Amygdala (tissue), 56 donors: ENCODE measurements at places on chromosomes 16 and 17.

DNA sequence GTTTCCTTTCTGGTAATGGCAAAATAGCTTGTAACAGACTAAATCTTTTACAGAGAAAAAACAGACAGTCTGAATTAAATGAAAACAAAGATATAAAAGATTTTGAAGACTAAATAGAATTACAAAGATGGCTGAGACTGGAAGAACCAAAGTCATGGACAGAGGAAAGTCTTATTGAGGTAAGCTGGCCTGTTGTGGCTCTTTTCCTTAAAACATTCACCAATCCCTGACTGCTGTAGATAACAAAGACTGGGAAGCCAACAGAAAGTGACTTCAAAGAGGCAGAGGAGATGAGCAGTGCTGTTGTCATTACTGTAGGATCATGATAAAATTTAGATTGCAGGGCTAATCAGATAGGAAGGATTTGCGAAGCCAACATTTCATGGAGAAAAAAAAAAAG, 517.0 kb downstream of the KIF2B start:
- no peak for DNase-seq

DNA sequence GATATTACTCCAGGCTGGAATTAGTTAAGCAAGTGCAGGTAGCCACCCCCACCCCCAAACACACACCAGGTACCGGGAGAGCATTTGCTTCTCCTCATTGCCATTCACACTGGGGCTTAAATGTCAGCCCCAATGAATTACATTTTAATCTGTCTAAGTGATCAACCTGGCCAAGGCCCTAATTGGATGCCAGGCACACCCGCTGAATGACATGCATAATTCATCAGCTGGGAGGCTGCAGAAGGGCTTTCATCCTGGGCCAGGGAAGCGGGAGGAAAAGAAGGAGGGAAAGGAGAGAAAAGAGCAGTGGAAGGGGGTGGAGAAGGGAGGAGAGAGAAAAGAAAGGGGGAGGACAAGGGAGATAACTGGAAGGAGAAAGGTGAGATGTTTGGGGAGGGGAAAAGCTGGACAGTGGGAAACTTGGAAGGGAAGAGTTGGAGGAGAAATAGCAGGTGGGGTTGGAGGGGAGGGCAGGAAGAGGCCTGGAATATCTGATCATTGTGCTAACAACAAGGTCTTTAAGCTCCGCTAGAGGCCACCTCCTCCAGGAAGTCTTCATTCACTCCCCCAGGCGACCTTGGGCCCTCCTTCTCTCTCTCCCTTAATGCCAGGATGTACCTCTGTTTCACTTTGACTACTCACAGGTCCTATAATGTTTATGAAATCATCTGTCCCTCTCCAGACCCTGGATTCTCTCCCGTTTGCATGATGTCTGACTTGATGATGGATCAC, 40.1 kb upstream of the CES5A start:
- no peak for DNase-seq

DNA sequence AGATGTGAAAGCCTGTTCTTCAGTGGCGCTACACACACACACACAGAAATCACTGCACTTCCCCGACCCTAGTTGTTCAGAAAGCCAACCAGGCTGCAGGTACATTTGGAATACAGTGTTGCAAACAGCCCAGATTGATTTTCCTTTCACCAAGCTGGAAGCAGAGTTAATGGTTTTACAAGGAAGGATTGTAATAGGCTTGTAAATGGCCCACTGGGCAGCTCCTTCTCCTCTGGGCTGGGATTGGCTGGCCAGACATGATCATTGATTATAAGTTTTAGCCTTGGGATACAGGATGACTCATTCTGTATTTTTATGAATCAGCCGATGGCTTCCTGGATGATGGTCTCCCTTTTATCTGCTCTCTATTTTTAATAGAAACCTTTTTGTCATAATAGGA, 2.5 kb downstream of the VAT1L start:
- DNase-seq: no peak

- DNase-seq: no peak
Observed at GRCh38 chr17:69609473-69610305, 195.2 kb downstream of the MAP2K6 start.

GRCh38 chr16:88988980-88989811, 12.2 kb upstream of the CBFA2T3 start:
- DNase-seq: no peak

GRCh38 chr17:43917348-43918025, 10.2 kb upstream of the MPP2 start:
- no peak for DNase-seq

DNA sequence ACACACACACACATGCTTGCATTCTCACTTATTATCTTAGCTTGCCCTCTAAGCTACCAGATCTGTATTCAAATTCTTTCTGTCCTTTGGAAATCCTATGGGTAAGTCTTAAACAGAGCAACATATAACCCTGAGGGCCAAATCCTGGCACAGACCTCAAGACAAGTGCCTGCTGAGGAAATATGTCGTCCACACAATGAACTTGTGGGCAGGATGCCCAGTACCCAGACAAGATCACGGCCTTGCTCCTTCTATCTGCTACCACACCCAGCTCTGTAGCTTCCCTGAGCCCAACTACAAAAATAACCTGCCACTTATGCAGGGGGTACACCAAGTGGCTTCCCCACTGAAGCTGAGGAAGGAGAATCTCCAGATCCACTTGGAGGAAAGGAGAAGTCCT, 37.3 kb upstream of the FA2H start:
- no peak for DNase-seq

GRCh38 chr16:85158743-85159178, 46.5 kb upstream of the CIBAR2 start:
- DNase-seq: no peak

GRCh38 chr16:74567901-74568300, 39.0 kb downstream of the GLG1 start:
- no peak for DNase-seq

DNA sequence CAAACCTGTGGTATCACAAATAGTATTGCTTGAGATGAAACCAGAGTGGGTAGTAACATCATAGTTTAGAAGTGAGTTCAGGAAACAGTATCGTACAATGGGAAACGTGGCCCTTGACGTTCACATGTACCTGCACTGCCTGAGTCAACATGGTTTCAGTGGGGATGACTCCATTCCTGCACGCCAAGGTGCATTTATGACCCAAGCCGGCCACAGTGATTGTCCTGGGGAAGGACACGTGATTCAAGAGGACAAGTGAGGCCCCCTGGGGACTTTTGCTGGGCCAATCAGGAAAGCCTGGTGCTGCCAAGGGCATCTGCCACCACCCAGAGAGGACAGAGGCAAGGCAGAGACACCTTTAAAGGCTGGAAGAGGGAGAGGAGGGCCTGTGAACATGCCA, 119.2 kb downstream of the AXIN2 start:
- no peak for DNase-seq

GRCh38 chr17:68305142-68305541, 13.8 kb downstream of the ARSG start:
- DNase-seq: no peak

DNA sequence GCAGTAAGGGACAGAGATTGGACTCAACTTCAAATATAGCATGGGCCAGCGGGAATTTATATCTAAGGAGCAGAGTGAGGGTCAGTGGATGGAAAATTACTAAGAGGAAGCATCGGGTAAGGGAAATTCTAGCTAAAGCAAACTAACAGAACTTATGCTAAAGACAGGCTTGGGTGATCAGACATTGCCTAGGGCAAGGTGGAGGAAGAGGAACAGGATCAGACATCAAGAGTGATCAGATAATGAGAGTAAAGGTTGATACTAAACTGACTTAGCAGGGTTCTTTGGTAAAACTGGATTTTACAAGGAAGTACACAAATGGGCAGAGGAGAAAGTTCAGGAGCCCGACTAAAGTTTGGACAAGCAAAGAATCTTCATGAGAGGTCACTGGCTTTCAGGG, 86.3 kb upstream of the TOM1L1 start:
- DNase-seq: no peak

GRCh38 chr17:65154770-65155589, 17.8 kb downstream of the RGS9 start:
- no peak for DNase-seq

DNA sequence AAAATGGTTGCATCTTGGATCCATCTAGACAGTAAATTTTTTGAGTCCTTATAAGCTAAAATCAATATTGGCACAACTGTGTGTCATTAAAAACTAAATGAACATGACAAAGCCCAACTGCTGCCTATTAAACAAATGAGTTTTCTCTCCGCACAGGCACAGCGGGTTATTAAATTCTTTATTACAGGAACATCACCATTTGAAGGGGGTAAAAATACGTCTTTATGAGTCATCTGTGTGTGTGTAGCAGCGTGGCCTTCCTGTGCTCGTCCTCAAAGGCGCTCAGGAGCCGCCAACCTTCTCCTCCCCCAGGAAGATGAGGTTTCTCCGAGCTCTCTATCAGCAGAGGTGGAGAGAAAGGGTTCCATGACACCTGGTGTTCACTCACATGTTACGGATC, 62.6 kb upstream of the SDK2 start:
- no peak for DNase-seq

- peak; percentile 29 for DNase-seq
Observed at GRCh38 chr17:82775001-82775823, 23.3 kb downstream of the TBCD start.

DNA sequence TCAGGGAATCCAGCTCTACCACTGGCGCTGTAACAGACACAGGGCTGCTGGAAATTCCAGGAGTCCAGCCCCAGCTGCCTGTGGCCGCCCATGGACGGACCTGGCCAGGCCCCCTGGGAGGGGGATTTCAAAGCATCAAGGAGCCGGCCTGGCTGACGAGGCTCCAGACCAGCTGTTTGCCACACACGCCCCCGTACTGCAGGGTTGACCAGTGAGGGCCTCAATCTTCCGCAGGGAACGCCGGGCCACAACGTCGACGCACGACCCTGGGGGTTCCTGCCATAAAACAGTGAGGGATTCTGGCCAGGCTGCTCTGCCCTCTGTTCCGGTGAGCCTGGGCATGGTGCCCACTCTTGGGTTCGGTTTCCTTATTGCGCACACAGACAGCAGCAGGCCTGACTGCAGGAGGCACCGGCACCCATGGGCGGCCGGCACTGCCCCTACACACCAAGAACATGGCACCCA, 3.7 kb downstream of the LMF1 start:
- DNase-seq: no peak

GRCh38 chr17:1873418-1873817, 43.6 kb downstream of the RPA1 start:
- no peak for DNase-seq

DNA sequence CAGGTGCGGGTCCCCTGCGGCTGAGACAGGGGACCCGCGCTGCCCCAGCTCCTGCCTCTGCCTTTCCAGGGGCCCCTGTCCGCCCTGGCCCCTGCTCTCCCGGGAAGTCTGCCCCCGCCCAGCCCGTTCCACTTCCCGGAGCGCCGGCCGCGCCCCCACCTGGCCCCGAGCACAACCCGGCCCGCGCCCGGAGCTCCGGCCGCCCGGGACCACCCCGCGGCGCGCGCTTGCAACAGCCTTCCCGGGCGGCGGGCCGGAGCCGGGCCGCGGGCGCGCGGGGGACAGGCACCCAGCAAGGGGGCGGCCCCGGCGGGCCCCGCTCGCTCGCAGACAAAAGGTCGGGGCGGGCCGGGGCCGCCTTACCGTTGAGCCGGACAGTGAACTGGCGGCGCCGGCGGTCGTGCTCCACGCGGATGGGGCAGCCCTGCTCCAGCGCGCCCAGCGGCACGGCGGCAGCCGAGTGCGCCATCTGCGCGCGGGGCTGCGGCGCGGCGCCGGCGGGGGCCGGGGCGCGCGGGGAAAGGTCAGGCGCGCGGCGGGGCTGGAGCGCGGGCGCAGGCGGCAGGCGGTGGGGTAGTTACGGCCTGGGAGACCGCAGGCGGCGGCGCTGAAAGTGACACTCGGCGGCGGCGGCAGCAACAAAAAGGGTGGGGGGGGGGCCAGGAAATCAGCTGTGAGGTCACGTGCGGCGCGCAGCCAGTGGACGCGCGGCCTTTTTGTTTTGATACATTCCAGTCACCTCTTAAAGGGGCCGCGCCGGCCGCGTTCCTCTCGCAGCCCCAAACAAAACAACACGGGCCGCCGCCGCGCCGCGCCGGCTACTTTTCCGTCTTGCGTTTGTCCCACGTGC, at the start of gene NATD1:
Gene NATD1, minus strand, starts transcription at position 615 of the 850 bp plus-strand sequence. Its CDS starts 146 bp downstream, at position 469.
- DNase-seq: peak; percentile 83

GRCh38 chr16:30026449-30026848, 3.5 kb downstream of the C16orf92 start:
- DNase-seq: no peak

DNA sequence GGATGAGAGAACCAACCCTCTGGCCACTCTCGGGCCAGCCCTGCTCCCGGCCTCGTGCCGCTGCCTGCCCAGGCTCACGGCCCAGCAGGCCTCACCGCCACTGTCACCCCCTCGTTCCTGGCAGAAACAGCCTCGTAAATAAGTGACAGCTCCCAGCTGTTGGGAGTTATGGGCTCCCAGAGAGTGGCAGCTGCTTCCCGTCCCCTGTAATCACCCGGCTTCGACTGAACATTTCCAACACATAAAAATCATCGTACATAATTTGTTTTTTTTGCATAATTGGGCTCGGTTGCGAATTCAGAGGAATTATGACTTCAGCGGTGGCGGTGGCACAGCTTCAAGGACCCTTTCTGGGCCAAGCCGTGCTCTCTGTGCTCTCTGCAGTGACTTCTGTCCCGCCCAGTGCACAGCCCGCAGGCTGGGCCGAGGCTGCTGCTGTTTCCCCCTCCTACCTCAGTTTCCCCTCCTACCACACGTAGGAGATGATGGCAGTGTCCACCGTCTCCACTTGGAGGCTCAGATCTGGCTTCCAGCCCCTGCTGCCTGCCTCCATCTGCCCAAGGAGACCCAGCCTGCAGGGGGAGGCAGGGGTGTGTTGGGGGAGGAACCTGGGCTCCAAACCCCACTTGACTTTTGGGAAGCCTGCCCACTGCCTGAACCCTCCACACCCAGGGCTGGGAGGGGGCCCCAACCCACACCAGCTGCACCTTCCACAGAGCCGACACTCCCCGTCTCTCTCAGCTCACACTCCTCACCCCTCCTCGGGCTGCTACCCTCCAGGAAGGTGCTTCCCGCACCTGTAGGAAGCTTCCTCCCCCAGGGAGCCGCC, 84.9 kb downstream of the RTN4RL1 start:
- no peak for DNase-seq

GRCh38 chr16:49419006-49419405, 45.4 kb downstream of the C16orf78 start:
- no peak for DNase-seq

GRCh38 chr17:59149841-59150511, 5.0 kb downstream of the SKA2 start:
- DNase-seq: no peak

DNA sequence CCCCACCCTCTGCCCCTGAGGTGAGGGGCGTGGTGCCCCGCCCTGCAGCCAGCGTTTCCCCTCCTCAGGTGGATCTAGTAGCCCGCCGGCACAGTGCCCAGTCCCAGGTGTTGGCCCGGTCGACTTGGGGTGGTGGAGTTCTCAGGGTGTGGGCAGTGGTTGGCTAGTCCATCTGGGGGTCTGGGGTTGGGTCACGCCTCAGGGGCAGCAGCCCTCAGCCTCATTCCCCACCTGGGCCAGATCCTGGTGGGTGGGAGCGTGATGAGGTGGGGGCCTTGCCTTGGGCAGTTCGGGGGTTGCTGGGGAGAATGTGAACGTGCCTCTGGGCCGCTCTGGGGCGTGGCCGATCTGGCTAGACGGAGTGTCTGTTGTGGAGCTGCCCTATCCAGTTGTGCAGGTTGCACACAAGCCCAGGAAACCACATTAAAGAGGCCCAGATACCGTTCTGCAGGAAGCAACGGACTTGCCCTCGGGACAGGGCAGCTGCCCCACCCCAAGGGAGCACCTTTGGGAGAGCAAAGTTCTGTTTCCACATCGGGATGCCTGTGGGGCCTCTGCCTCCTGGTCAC, 32.0 kb downstream of the GSE1 start:
- DNase-seq: no peak
